Progenitor cell of endocrine pancreas (in vitro differentiated cells): ENCODE measurements at places on chromosomes 6 and 20. TPM values are rescaled to one million over a fixed set of nuclear protein-coding genes. Genes with fewer than 3 reads are reported as not detected.
A peak's percentile ranks its signal among the peaks of the same experiment; 100 is the strongest.

DNA sequence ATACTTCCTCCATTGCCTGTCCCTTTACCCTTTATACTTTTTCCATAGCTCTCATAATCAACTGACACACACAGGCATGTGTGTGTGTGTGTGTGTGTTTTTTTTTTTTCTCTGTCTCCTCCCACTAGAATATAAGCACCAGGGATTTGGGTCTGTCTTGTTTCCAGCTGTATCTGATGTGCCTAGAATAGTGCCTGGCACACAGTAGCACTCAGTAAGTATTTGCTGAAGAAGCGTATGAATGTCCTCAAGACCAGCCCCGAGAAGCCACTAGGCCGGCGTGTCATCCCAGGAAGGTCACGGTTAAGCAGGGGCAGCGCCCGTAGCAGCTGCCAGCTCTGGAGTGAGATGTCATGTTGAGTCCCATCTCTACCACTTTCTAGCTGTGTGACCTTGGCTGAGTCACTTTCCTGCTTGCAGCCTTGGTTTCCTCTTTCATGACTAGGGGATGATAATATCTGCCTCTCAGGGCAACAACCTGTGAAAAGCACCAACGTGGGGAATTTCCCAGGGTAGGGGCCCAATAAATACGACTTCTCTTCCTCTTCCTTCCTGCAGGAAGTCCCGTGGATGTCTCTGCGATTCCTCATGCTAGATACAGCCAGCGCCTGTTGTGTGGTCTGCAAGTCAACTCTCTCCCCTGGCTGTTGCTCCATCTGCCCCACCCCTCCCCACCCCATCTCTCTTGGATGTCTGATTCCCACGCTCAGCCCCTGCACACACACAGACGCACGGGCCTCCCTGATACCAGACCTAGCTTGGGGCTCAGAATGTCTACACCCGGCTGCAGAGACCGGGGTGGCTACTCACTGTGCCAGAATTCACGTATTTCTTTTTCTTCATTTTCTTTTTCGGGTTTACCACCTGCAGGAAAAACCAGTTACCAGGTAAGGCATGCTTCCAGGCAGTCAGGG, 58.1 kb downstream of the RAB44 start:
- DNase-seq, result no peak

The BPIFB4 gene
- total RNA-seq, result not detected in 2 replicates

GRCh38 chr6:40810171-40810570, 223.0 kb upstream of the LRFN2 start:
- no peak for DNase-seq

- no peak for DNase-seq
Measured at GRCh38 chr6:157068691-157069324, 254.5 kb downstream of the TMEM242 start.

GRCh38 chr6:5869676-5870075, 137.0 kb downstream of the NRN1 start:
- no peak for DNase-seq

DNA sequence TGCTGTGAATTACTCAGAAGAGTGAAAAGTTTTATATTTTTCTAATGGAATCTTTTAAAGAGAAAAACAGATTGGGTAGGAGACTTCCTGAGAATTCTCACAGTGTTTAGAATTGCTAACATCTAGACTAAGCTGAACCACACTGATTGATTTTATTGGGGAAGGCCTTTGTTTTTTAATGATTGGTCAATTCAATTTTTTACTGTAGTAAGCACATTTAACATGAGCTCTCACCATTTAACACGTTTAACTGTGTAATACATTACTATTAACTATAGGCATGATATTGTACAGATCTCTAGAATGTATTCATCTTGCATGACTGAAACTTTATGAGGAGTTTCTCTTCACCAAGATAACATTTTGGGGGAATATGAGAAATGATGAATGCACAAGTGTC, 987.3 kb downstream of the PHF3 start:
- DNase-seq, result no peak

DNA sequence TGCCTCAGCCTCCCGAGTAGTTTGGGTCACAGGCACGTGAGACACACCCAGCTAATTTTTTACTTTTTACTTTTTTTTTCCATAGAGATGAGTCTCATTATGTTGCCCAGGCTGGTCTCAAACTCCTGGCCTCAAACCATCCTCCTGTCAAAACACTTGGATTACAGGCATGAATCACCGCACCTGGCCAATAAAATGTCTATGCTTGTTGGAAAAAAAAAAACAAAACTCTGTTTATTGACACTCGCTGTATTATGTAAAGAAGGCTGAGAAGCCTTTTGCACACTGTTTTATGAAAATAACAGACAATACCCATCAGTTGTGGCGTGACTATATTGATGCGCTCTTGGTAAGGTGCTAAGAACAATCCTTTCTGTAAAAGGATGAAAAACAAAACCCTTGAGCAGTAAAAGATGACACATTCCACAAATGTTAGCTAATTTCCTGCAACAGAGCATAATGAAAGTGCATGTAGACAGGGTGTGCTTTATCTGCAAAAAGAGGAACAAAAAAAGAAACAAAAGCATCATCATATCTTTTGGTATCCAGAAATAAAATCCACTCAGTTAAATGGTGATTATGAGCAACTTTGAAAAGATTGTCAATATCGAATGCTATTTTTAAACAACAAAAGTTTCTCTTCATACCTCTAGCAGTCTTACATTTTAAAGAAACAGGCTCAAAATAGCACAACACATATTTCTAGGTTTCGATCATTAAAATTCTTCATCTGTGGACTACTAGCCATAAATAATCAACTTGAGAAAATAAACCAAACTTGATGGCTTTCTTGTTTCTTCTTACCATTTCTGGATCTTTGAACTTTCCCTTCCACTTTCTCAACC, 108.3 kb upstream of the PHACTR1 start:
- DNase-seq, result no peak

GRCh38 chr20:1841554-1842140, 53.6 kb upstream of the SIRPA start:
- DNase-seq, result no peak

The BTNL2 gene
- not detected in 2 replicates for total RNA-seq

DNA sequence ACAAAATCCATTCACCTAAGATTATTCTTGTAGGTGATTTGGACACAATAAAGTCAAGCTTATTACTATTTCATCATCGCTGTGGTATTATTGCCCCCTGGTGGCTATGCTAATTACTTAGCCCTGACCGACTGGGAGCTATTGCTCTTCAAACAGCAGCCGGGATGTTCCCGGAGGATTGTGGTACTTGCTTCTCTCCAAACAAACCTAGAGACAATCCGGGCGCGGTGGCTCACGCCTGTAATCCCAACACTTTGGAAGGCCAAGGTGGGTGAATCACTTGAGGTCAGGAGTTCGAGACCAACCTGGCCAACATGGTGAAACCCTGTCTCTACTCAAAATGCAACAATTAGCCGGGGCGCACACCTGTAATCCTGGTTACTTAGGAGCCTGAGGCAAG, 15.4 kb upstream of the STMND1 start:
- peak; percentile 21 for DNase-seq

- DNase-seq, result no peak
Measured at GRCh38 chr20:50580842-50581544, 70.8 kb downstream of the PTPN1 start.

- DNase-seq, result no peak
Measured at GRCh38 chr6:13624871-13625288, 9.7 kb downstream of the NOL7 start.

DNA sequence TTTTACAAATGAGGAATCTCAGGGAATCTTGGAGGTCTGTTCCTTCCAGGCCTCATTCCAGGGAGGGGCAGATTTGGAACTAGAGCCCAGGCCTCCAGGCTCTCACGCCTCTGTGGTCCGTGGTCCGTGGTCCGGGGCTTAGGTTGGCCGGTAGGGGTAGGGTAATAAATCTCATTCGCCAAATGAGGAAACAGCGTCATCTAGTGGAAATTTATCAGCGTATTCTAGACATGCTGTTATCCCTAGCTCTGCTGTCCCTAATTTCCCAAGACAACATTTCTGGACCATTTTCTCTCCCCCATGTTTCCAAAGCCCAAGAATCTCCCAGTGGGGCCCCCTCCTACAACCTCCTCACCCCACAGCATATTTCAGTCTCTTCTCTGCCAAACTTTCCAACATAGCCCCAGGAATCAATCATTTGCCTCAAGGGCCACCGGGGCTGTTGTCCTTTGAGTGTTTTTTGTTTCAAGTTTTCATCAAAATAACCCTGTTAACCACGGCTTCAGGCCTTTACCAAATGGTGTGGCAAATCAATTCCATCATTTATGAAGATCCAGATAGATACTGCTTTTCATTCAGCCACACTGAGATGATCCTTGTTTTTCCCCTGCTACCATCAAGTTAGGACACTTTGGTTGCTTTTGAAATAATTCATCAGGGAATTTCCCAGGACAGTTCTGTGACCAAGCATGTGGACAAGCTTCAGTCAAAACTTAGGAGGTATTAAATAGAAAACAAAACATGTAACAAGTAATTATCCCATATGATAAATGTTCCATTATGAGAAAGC, 126.8 kb downstream of the ALDH8A1 start:
- peak; percentile 43 for DNase-seq

- DNase-seq, result no peak
Measured at GRCh38 chr6:83062225-83062624, 3.4 kb downstream of the UBE3D start.

The EPPIN gene
- not detected in 2 replicates for total RNA-seq

GRCh38 chr6:90101403-90101802, 195.2 kb downstream of the BACH2 start:
- DNase-seq, result no peak

The OR2B6 gene
- total RNA-seq, result not detected in 2 replicates

- no peak for DNase-seq
Measured at GRCh38 chr6:71388856-71389527, 100.4 kb downstream of the OGFRL1 start.

GRCh38 chr20:56653211-56653610, 24.1 kb downstream of the TFAP2C start:
- DNase-seq, result no peak

DNA sequence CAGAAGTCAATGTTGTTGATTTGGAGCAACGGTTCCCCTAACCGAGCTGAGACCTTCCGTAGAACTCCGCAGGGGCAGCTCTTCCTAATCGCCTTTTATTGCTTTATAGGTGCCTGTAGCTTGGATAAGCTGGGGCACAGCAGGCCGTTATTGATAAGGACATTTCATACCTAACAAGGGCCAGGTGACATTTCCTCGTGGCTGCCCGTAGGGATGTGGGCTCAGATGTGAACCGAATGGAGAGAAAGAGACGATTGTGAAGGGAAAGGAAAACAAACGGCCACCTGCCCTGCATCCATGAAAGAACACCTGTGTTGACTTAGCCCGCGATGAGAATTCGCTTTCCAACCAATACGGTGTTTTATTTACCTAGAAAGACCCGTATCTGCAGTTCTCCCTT, 53.3 kb upstream of the DACT2 start:
- no peak for DNase-seq

GRCh38 chr20:44787299-44787698, 23.0 kb downstream of the RIMS4 start:
- no peak for DNase-seq

DNA sequence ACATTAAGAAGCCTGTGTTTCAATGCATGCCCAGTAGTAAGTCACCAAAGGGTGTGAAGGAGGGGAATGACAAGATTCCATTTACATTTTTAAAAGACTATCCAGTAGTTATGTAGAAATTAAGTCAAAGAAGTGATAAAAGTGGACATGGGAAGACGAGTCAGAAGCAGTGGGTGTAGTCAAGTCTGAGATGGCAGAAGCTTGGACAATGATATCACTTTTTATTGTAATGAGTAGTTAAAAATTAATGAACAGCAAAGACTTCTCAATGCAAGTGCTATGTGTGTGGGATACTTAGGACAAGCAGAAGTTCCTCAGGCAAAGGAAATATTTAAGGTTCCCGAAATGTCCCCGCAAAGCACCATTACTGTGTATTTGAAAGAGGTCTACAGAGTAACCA, 156.0 kb downstream of the DST start:
- DNase-seq, result no peak
